ENCODE measurements at places on chromosomes 16 and 17. TPM values are rescaled to one million over a fixed set of nuclear protein-coding genes. Genes with fewer than 3 reads are reported as not detected.
A peak's percentile ranks its signal among the peaks of the same experiment; 100 is the strongest.

GRCh38 chr17:73013301-73013700 lies 79.2 kb downstream of the SLC39A11 start:
- no peak for DNase-seq

DNA sequence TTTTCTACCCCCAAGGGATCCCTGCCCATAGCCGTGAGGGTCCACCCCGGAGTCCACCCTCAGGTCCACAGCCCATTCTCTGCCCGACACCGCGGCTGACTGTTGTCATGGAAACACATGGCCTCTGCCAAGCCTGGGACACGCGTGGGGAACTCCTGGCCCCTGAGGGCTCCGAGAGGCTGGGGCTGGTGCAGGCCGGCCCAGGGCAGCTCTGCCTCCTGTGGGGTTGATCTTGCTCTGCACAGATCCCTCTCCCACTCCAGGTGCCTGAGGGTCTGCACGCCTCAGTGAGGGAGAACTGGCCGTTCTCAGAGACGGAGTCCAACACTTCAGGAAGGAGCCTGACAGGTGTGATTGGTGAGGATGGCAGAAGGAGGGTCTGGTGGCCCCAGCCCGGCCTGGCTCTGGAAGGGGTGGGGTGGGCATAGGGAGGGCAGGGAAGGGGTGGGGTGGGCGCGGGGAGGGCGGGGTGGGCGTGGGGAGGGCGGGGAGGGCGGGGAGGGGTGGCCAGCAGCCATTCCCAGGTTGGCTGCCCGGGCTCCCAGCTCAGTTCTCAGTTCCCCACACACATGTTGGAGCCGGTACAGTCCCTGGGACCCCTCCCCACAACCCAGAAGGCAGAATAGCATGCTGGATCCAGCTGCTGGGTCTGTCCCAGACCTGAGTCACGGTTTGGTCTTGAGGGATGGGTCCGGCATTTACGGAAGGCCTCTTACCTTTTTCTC lies 6.4 kb downstream of the MRPL28 start:
- DNase-seq = no peak

GRCh38 chr16:89602273-89602951 lies 11.0 kb upstream of the DPEP1 start:
- DNase-seq = no peak

GRCh38 chr17:73639932-73640331 lies 4.3 kb downstream of the SDK2 start:
- DNase-seq = no peak

DNA sequence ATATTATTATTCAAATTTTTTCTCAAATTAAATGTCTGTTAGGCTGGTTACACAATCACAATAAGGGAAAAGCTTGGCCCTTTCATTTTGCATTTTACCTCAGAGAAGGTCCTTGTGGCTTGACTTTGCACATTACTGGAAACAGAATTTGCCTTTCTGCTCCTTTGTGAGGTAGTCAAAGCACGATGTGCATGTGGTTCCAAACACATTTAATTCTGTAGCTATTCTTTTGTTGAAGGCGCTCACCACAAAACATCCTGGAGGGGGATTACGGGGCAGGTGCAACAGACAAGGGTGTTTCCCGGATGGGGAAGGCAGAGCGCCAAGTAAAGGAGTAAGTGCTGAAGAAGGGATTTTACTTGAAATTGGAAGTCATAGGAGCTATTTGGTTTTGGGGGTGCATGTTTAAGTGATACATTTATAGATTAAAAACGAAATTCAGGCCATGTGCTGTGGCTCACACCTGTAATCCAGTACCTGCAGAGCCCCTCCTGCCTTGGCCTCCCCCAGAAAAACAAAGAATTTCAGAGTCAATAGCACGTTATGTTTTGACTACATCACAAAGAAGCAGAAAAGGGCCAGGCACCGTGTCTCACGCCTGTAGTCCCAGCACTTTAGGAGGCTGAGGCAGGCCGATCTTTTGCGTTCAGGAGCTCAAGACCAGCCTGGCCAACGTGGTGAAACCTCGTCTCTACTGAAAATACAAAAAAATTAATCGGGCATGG lies 31.2 kb upstream of the TENT4B start:
- no peak for DNase-seq

DNA sequence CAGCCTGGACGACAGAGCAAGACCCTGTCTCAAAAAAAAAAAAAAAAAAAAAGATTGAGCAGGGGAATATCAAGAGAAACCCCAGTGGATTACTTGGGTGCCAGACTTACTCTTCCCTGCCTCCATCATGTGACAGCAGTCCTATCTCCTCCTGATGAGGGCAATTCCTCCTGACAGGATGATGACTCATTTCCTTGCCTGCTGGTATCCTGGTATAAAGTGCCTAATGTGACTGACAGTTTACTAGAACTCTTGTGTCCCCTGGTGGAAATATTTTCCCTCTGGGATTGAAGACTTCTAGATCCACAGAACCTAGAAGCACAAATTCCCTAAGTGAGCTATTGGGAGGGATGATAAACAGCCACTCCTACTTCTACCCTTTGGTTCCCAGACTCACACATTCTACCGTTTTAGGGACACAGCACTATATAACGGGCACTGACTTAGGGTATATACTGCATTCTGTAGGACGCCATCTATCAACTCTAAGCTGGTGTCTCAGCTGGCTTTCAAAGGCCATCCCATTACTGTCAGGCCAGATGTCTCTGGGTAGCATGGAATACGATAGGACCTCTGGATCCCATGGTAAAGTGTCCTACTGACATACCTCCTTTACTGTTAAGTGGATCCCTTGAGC lies 114.6 kb upstream of the MED13 start:
- peak; percentile 86 for DNase-seq

- peak; percentile 4 for DNase-seq
Observed at GRCh38 chr17:77011173-77012011, 129.4 kb upstream of the SEC14L1 start.

DNA sequence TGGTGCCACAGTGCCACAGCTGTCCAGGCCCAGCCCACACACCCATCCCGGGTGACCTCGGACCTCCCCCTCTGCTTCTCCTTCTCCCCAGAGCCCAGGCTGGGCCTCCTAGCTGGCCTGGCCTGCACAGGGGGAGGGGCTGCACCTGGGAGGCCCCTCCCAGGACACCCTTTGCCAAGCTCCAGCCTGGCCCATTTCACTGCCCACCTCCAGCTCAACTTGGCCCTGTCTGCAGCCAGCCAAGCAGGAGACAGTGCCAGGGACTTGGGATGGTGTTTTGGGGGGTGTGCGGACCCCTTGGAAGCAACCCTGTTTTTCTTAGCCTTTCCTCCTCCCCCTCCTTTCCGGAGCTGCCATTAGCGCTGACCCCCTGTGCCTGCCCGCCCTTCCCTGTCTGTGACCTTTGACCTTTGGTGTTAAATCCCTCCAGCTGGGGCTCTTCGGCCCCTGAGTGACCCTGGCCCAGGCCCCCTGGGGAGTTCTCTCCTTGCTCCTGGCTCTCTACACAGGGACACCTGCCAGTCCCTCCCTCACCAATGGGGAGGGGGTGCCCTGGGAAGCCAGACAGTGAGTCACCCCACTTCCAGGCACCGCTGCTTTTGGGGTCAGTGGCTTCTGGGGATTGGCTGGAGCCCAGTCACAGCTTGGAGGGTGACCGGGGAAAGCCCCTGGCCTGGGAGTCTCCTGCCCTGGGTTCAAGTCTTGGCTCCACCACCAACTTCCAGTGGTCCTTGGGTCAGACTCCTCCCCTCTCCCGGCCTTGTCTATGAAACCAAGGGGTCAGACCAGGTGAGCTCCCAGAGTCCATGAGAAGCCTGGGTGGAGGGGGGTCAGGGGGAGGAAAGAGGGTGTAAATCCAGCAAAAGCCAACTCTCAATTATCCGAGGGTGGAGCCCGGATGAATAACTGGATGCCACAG lies 1.9 kb downstream of the GLIS2 start:
- DNase-seq = no peak

CDRT15 gene
- not detected for polyA plus RNA-seq

EFCAB5 gene
- polyA plus RNA-seq = not detected

EXOC3L1 gene
- polyA plus RNA-seq = 2.8 TPM

HBA2 gene
- polyA plus RNA-seq = 193 TPM

PYDC1 gene
- polyA plus RNA-seq = not detected

ABCA9 gene
- polyA plus RNA-seq = 0.02 TPM

DNAJA2 gene
- 62.9 TPM for polyA plus RNA-seq

PRR15L gene
- not detected for polyA plus RNA-seq
